A375 (cell line): ENCODE measurements at places on chromosomes 11 and 22. TPM values are rescaled to one million over a fixed set of nuclear protein-coding genes. Genes with fewer than 3 reads are reported as not detected.

Gene DCHS1
- 0.90 and 1.1 TPM in 2 replicates for total RNA-seq

Gene ART5
- total RNA-seq, result not detected in 2 replicates

Gene PICALM
- 88.0 and 95.7 TPM in 2 replicates for total RNA-seq

Gene CLP1
- 21.2 and 23.4 TPM in 2 replicates for total RNA-seq

Gene SCGB1A1
- total RNA-seq, result not detected in 2 replicates

Gene MRGPRX4
- 1.2 and 1.5 TPM in 2 replicates for total RNA-seq

Gene OR4A5
- total RNA-seq, result not detected in 2 replicates

Gene SPON1
- total RNA-seq, result 0.03 TPM in 1 of 2 replicates, not detected in the other

Gene ESAM
- total RNA-seq, result 0.58 and 0.75 TPM in 2 replicates

Gene MOGAT2
- total RNA-seq, result not detected in 2 replicates

Gene KIF18A
- 12.3 and 18.4 TPM in 2 replicates for total RNA-seq

Gene LINC01488
- not detected in 2 replicates for total RNA-seq

Gene CARNS1
- 0.03 and 0.26 TPM in 2 replicates for total RNA-seq

Gene SESN3
- total RNA-seq, result 0.26 and 0.58 TPM in 2 replicates

Gene PAAF1
- 12.7 and 14.4 TPM in 2 replicates for total RNA-seq

Gene HSPB2
- not detected in 2 replicates for total RNA-seq

Gene GAL3ST1
- not detected in 2 replicates for total RNA-seq

Gene SLCO2B1
- total RNA-seq, result 0.04 TPM in 1 of 2 replicates, not detected in the other

Gene PGM2L1
- 0.19 and 0.49 TPM in 2 replicates for total RNA-seq

Gene APOBEC3B
- total RNA-seq, result 8.8 and 14.1 TPM in 2 replicates

Gene CCDC15
- total RNA-seq, result 5.2 and 6.6 TPM in 2 replicates

Gene KREMEN1
- 1.6 and 1.7 TPM in 2 replicates for total RNA-seq

Gene ARHGAP8
- not detected in 2 replicates for total RNA-seq

Gene CD248
- total RNA-seq, result not detected in 2 replicates

Gene MRGPRX3
- total RNA-seq, result 0.15 and 0.90 TPM in 2 replicates

Gene CDC42EP2
- total RNA-seq, result 12.6 and 14.5 TPM in 2 replicates

Gene SLC22A25
- total RNA-seq, result not detected in 2 replicates

Gene SYCE3
- not detected in 2 replicates for total RNA-seq

Gene SYTL2
- total RNA-seq, result 17.3 and 25.5 TPM in 2 replicates

Gene APOL3
- total RNA-seq, result 1.5 and 2.7 TPM in 2 replicates

Gene P2RY6
- total RNA-seq, result 0.21 TPM in 1 of 2 replicates, not detected in the other

Gene POLR2F
- 484 and 496 TPM in 2 replicates for total RNA-seq

Gene SERHL2
- total RNA-seq, result 0.75 and 0.98 TPM in 2 replicates

Gene BUD13
- 25.4 and 30.2 TPM in 2 replicates for total RNA-seq

Gene MMP7
- not detected in 2 replicates for total RNA-seq

Gene APOA5
- total RNA-seq, result not detected in 2 replicates

Gene HEPN1
- total RNA-seq, result not detected in 2 replicates

Gene PVALB
- total RNA-seq, result not detected in 2 replicates
